NCI-H510A treated with DMSO at 0.1 percent for 48 hours (cell line): ENCODE measurements at places on chromosomes 3 and 15.

- DNase-seq = peak; percentile 3
These were observed 802 bp downstream of the RCN2 start for GRCh38 chr15:76932135-76932966.

- no peak for DNase-seq
These were observed 25.0 kb downstream of the CSPG4 start for GRCh38 chr15:75687486-75688277.

DNA sequence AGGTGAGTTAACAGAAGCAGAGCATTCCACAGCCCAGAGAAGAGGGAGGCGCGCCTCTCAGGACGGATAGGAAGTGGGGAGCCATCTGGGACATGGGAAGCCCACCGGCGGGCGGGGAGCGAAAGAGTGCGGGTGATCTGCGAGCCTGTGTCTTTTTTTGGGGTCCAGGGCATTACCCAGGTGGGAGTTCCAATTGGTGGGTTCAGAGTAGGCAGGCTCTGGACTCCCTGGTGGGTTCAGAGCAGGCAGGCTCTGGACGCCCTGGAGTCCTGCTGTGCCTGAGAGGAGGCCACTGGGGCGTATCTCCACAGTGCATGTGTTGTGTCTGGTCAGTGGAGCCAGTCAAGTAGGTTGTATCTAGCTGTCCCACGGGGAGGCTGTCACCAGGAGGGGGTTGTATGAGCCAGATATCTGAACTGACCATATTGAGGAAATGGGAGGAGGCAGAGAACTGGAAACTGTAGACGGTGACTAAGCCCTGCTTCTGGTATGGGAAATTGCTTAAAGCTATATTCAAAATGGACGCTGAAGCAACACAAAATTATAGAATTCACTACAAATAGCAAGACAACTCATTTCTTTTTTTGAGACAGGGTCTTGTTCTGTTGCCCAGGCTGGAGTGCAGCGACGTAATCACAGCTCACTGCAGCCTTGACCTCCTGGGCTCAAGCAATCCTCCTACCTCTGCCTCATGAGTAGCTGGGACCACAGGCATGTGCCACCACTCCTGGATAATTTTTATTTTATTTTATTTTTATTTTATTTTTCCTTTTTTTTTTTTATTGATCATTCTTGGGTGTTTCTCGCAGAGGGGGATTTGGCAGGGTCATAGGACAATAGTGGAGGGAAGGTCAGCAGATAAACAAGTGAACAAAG, 34.5 kb upstream of the CHST2 start:
- DNase-seq = no peak

DNA sequence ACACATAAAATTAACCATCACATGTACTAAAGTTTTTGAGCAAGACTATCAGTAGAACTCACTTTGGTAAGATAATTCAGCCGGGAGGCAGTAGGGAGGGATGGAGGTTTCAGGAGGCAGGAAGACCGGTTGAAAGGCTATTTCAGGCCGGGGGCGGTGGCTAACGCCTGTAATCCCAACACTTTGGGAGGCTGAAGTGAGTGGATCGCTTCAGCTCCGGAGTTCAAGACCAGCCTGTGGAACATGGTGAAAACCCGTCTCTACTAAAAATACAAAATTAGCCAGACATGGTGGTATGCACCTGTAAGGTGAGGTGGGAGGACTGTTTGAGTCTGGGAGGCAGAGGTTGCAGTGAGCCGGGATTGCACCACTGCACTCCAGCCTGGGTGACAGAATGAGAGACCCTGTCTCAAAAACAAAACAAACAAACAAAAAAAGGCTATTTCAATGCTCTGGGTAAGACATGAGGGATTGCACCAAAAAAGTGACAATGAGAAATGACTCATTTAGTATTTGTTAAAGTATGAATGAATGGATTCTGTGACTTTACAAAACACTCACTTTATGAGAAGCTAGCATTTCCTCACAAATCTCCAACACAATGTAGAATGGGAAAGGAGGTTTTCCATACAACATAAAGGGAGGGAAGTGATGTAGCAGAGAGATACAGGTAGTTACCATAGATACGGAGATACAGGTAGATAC, 43.9 kb downstream of the SH3BP5 start:
- no peak for DNase-seq

DNA sequence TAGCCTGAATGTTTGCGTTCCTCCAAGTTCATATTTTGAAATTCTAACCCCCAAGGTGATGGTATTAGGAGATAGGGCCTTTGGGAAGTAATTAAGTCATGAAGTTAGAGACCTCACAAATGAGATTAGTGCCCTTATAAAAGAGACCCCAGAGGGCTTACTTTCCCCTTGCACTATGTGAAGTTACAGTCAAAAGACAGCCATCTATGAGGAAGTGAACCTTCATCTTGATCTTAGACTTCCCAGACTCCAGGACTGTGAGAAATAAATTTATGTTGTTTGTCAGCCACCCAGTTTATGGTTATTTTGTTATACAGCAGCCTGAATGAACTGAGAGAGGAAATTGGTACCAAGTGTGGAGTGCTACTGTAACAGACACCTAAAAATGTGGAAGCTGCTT, 74.4 kb downstream of the DAPK2 start:
- DNase-seq = no peak

DNA sequence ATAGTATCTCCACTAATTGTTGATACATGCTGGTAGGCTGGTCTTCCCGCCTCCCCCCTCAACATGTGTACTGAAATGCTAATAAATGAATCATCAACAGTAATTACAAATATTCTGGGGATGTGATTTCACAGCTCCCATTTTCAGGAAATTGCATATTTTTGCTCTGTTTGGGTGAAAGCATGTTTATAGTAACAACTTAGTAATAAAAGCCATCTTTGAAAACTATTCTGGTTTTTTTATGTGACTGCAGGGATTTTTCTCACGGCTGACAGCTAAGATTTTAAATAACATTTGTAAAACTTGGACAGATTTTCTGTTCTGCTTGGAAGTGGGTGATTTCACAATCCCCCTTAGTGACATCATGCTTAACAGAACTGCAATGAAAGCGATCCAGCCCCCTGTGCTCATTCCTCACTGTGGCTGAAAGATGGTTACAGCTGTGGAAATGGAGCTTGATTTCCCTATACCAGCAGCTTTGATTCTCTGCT, 25.6 kb upstream of the FAM174B start:
- DNase-seq = no peak

DNA sequence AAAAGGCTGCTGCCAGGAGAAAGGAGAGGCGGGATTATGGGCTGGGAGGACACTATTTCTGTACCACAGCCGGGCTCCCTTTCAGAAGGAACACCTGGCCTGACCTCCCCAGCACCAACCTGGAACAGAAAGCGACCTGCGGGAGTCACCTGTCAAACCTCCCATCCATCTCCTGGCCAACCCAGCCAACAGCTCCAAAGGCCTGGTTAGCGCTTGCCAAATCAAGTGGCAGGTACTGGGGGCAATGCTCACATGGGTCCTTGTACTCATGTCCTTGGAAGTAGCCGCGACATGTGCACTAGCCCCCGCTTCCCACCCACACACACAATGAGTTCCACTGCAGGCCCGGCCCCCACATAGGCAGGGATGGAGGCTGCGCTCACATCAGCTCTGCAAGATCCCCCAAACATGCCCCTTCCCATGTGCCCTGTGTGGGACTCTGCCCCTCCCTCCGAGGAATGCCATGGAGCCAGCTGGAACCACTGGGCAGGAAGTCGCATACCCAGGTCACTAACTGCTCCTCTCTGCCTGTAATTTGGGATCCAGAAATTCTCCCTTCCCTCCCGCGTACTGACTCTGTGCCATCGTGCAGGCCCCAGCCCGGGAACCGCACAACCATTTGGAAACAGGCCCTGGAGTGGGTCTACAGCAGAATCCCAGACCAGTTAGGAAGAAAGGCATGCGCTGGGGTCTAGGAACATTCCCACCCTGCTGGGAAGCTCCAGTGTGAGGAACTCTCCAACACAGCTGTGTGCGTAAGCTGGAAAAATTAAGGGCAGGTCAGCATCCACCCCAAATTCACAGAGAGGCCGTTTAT, 98.9 kb downstream of the LRIG1 start:
- no peak for DNase-seq

DNA sequence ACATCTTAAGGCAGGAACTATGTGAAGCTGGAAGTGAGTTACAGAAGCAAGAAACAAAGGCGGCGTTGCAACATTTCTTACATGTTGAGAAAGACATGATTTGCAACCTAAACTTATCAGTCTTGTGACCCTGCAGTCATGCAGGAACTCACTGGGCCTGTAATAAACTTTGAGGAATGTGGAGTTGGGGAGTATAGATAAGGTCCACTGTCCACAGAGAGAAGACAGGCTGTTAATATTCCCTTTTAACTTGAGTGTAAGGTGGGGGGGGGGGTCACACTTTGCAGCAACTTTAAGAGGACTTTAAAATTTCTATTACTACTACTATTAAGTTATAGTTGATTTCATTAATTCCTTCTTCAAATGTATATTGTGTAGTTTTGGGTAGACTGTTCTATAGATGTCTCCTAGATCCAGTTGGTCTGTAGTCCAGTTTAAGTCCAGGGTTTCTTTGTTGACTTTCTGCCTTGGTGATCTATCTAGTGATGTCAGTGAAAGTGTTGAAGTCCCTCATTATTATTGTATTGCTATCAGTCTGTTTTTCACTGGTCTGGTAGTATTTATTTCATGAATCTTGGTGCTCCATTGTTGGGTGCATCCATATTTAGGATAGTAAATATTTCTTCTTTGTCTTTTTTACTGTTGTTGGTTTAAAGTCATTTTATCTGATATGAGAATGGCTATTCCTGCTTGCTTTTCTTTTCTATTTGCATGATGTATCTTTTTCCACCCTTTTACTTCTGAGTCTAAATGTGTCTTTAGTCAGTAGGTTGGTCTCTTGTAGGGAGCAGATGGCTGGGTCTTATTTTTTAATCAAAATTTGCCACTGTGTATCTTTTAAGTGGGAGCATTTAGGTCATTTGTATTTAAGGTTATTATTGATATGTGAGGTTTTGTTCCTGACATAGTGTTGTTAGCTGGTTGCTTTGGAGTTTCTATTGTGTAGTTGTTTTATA, 15.6 kb upstream of the FAM98B start:
- DNase-seq = no peak

- no peak for DNase-seq
These were observed 41.5 kb downstream of the TOPBP1 start for GRCh38 chr3:133620066-133620784.

- DNase-seq = no peak
These were observed 566.5 kb downstream of the ROBO2 start for GRCh38 chr3:77606372-77606771.

DNA sequence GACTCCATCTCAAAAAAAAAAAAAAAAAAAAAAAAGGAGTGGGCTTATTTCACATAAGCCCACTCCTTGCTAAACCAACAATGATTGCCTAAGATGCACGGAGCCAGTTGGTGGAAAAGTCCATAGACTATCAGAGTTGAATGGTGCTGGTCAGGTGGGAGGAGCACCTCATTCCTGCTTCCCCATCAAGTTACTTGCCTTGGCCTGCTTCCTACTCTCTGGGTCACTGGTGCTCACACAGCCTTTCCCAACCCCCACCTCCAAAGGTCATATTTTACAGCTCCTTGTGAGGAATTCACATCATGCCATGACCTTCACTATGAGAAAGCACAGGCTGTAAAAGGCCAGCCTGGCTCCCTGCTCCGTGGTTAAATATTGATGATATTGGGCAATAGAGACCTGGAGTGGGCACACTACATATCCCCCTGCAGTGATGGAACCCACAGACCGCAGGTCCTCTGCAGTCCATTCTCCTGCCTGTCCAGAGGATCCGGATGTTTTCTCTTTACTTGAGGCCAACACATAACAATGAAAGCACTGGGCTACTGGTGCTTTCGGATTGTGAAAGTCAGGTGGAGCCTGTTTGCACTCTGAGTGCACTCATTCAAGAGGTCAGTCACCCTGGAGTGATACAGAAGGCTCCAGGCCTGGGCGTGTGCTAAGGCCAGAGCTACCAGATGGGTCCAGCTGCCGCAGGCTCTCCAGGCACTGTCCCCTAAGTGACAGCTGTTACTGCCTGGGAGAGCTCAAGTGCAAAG, at the start of gene SLC51B:
SLC51B (plus strand) TSS at position 664 of the 758 bp plus-strand sequence. CDS start 4,618 bp downstream, outside the sequence.
- peak; percentile 31 for DNase-seq

DNA sequence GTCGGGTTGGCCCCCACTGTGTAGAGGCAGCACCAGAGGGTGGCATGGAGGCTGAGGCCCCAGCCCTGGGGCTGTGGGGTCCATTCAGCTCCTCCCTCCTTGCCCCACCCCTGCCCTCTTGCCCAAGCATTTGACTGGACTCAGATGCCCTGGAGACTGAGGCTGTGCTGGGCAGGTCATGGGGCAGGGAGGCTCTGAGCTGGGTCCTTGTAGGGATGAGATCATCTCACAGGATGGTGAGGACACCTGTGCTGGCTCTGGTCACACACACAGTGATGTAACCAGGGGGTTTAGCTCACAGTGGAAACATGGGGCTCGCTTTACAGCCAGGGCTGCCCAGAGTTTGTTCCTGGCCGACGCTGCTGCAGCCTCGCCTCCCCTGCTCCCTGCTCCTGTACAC, 17.8 kb downstream of the ALPK3 start:
- DNase-seq = peak; percentile 1

DNA sequence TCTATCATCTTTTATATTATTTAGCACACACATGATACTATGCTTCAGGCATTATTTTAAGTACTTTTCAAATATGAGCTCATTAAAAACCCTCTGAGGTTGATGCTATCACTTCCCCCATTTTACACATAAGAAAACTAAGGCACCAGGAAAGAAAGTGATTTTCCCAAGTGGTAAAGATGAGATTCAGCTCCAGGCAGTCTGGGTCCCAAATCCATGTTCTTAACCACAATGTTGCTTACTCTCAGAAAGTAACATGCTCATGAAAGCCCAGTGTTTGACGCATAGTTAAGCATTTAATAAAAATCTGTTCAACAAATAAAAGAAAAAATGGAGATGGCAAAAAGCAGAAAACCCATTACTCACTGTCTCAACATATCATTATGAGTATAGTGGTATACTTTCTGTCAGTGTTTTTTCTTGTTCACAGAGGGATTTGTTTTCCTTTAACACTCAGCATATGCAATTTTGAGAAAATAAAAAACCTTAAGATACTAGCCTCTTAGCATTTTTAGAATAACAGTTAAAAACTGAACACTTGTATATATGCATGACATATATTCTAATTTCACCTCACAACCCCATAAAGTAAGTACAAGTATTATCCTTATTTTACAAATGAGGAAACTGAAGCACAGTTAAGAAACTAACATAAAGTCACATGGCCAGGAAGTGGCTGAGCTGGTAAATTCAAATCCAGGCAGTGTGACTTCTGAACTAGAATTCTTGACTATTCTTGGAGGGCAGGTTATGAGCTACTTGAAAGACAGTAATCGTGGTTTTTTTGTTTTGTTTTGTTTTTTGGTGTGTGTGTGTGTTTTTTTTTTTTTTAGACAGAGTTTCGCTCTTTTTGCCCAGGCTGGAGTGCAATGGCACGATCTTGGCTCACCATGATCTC, 10.4 kb downstream of the PEAK1 start:
- no peak for DNase-seq

- peak; percentile 26 for DNase-seq
These were observed 9.3 kb downstream of the LOXL1 start for GRCh38 chr15:73935547-73935946.

GRCh38 chr15:50718700-50719125, 32.1 kb upstream of the TRPM7 start:
- no peak for DNase-seq

DNA sequence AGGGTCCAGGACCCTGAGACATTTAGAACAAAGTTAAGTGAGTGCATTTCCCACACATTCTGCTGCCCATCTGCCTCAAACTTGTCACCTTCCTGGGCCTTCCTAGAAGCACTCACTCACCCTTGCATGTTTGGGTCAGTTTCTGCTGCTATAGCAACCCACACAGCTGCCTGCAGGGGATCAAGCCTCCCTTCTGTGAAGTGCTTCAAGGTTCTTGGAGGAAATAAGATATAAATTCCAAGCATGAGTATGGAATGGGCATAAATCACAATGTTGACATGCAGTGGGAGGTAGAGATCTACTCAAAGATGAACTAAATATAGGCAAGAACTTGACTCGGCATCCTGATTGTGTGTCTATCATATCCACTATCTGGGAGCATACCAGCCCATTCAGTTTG, 140.4 kb downstream of the SLC9A9 start:
- DNase-seq = no peak
